Peyer's patch (tissue), 4 donors: ENCODE measurements at places on chromosomes 5 and 9. TPM values are rescaled to one million over a fixed set of nuclear protein-coding genes. Genes with fewer than 3 reads are reported as not detected.
A peak's percentile ranks its signal among the peaks of the same experiment; 100 is the strongest.

GRCh38 chr9:19946441-19947109 lies 157.7 kb upstream of the SLC24A2 start:
- DNase-seq = no peak

The DDX4 gene
- not detected for total RNA-seq

- no peak for DNase-seq
These were observed 234.2 kb upstream of the RFX3 start for GRCh38 chr9:3760031-3760430.

DNA sequence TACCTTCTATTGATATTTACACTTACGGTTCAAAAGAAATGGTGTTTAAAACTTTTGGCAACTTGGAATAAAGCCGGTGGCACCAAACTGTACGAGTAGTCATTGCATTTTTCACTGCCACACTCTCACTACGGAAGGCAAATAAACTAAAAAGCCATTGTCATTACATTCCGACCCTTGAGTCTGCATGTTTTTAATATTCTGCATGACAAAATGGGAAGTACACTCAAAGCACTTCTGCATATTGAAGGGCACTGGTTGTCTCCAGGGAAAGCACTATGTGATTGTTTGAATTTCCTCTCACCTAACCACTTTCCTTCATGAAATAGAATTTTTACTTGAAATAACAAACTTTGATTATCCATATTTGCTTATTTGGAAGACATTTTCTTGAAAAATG lies 426.3 kb downstream of the CETN3 start:
- DNase-seq = no peak

DNA sequence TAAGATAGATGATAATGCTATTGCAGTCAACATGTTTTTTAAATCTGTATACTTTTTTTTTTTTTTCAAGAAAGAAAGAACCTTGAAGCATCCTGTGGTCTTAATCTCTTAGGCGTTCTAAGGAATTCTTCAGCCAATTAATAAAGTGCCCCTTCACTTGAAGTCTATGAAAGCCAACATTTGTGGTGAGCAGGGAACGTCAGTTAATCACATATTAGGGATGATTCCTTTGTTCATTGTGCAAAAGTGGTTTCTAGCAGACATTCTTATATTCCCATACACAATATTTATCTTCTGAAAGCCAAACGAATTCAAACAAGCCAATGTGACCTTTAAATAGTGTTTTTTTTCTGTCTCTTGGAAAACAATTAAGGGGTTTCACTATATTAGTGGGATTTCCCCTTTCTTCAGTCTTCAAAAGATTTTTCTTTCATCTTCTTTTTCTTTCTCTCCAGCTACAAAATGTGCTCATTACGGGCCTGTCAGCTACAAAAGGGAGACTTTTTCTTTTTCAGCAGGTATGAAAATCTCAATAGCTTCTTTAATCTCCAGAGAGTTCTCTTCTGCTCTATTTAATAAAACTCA lies 40.1 kb downstream of the TMEM167A start:
- no peak for DNase-seq

DNA sequence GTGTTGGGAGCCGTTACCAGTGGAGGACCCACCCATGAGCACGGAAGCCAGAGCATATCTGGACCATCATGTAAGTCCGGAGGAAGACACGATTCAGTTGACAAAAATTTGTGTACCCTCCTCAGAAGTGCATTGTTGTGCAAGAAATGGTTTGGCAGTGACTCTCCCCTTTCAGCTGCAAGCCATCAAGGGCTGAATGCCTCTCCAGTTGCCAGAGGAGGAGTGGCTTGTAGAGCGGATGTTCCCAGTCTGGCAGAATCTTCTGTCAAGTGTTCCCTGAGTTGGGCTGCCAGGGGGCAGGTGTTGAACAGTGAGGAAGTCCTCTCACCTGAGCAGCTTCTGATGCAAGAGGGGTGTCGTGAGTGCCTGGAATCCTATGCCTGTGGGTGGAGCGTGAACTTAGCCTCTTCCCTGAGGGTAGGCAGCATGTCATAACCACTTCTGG lies 27.6 kb upstream of the CDKN2AIPNL start:
- peak; percentile 83 for DNase-seq

- no peak for DNase-seq
These were observed 42.5 kb upstream of the RASGRF2 start for GRCh38 chr5:80917631-80918030.

GRCh38 chr5:179237770-179238627 lies 107.3 kb downstream of the ADAMTS2 start:
- DNase-seq = no peak

- DNase-seq = no peak
These were observed 74.7 kb downstream of the WWC1 start for GRCh38 chr5:168366116-168366515.

The TTC39B gene
- 17.3 TPM for total RNA-seq

The LAMC3 gene
- total RNA-seq = 1.6 TPM

- DNase-seq = no peak
These were observed 16.6 kb upstream of the TSC1 start for GRCh38 chr9:132961002-132961401.

DNA sequence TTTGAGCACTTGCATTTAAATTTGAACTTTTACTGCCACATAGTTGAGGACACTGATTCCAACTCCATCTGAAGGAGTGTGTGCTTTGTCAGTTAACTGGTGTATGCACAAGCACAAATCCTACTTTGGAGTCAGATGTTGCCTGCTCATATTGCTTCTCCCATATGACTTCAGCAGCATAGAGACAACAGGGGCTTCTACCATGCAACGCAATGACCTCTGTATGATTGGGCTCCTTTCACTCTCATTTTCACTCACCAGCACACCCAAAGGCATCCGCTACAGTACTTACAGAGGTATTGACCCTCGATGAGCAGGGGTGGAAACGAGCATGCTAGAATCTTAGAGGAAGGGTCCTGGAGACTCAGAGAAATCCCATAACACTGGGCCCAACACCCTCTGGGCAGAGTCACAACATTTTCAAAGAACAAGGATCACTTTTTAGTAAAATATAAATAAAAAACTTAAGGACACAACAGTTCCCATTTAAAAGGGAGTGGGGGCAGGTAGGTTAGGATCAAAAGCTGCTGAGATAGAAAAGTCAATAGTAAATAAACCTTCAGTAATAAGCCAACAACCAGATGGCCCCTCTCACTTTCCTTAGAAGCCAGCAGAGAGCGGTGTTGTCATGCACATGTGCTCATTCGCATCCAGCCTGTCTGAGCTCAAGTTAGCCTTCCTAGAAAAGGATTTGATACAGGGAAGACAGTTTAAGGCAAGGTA lies 203.8 kb downstream of the SNCAIP start:
- DNase-seq = peak; percentile 63

GRCh38 chr5:112485934-112486355 lies 66.9 kb upstream of the EPB41L4A start:
- no peak for DNase-seq
